Epithelial cell of prostate (primary cell): ENCODE measurements at places on chromosomes 6 and 20.

- DNase-seq = no peak
Observed at GRCh38 chr6:1596088-1596852, 13.4 kb upstream of the FOXC1 start.

DNA sequence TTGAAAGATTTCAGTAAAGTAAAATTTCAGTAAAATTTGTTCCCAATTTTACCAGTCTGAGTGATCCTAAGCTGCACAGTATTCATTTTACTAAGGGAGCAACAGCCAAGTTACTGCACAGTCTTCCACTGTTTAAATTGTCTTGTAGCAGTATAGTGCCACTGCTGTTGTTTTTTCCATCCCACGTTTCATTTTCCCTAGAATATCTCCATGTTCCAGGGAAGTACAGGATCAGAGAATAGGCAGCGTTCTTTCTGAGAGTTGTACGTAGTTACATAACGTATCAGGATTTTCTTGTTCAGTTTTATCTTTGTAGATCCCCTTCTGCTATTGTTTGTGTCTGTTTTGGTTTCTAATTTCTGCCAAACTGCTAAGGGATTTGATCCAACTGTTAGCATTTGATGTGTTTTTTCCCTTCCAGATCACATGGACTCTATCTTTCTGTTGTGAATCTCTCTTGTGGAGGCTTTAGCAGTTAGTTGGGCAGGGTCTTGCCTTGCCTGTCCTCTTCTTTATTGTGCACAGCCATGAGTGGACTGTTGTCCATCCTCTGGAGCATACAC is 38.4 kb downstream of the BCKDHB start:
- no peak for DNase-seq

DNA sequence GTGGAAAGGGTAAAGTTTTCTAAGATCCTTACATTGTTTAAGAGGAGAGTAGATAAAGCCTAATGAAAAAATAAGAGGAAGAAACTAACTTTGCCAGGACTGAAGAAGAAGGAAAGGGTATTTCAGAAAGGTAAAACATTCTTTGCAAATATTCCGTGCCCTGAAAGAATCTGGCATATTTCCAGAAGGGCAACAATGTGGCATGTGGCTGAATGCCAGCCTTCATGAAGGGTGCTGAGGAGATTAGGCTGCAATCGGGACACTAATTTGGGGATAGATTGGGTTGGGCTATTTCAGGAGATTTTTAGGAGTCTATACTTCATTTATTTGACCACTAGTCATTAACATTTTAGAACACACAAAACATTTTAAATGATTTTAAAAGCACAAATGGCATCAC is 16.2 kb upstream of the UFL1 start:
- no peak for DNase-seq

DNA sequence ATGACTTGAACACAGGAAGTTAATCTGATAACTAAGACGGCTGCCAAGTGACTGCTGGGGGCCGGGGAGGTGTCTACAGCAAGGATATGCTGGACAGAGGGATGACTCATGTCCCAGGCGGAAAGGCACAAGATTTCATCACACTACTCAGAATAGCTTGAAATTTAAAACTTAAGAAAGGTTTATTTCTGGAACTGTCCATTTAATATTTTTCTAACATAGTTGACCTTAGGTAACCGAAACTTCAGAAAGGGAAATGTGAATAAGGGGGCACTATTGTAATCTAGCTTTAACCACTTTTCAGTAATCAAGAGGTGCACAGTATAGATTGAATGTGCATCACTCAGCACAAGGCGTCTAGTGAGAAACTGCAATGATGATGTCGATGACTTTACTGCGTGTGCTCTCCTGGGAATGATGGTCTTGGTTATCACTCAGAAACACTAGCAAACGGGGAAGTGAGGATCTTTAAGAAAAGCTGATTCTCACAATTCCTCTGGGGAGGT is 171.5 kb downstream of the QKI start:
- DNase-seq = no peak

- no peak for DNase-seq
Observed at GRCh38 chr6:72946774-72947173, 278.5 kb downstream of the KHDC1L start.

DNA sequence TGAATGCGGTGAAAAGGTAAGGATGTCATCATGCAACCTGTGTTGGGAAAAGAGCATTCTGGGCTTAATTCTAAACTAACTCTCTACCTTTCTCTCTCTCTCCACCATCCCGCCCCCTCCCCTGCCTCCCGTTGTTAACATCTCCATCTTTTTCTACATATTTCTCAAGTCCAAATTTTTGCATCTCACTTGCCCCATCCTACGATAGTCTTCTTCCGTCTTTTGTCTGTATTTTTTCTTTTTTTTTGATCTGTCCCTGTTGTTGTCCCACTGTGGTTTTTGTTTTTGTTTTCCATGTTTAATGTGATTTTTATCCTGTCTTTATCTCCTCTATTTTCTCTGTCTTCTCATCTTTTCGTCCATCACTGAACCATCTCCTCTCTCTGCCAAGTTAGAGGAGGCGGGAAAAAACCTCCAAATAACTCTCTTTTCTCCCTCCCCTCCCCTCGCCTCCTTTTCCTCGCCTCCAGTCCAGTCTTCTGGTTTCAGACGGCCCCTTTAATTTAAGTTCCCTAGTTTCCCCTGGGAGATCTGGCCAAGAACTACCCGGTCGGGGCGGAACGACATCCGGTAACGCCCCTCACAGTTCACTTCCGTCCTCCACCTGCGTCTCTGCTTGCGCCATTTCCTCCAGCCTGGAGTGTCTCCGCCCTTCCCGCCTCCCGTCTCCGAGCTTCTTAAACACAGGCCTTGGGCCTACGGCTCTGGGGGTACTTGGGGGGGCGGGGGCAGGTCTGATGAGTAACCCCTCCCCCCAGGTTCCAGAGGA is at the start of gene NFKBIL1:
NFKBIL1 (plus strand) TSS at position 651 of the 769 bp plus-strand sequence; CDS start at position 738, 87 bp downstream.
- DNase-seq = peak; percentile 73

DNA sequence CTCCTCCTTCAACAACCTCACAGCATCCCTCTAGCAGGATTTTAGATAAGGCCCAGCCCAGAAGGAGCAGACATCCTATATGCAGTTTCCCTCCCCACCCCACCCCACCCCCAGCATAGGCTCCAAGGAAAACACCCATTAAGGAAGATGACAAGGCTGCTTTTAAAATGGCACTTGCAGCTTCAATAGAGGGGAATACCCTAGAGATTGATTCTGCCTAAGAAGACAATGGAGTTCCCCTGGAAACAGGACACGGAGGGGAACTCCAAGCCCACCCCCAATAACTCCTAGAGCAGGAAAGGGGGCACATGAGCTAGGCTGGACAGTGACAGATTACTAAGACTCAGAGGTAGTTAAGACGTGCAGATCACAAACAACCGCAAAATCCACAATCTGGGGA is 34.7 kb downstream of the CPNE5 start:
- DNase-seq = no peak

- DNase-seq = no peak
Observed at GRCh38 chr6:134510920-134511319, 193.0 kb upstream of the SGK1 start.

GRCh38 chr20:45340951-45341350 is 7.3 kb downstream of the SDC4 start:
- DNase-seq = no peak

DNA sequence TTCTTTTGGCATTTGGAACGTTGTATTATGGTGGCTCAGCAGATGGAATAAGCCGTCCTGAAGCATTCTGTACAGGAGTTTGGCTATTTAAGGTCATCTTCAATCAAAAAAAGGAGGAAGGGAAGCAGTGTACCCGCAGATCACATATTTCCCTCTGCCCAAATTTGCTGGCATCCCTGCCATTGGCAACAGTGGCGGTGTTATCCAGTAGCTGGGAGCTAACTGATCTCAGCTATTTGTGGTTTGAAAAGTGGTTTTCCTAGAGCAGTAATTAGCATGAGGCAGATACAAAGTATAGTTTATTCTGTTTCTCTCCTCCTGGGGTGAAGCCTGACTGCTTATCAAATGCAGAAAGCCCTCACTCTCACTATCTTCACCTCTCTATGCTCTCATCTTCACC is 576.8 kb downstream of the QKI start:
- no peak for DNase-seq
